Naive thymus-derived CD8-positive, alpha-beta T cell (primary cell): ENCODE measurements at places on chromosomes 5 and 9.

DNA sequence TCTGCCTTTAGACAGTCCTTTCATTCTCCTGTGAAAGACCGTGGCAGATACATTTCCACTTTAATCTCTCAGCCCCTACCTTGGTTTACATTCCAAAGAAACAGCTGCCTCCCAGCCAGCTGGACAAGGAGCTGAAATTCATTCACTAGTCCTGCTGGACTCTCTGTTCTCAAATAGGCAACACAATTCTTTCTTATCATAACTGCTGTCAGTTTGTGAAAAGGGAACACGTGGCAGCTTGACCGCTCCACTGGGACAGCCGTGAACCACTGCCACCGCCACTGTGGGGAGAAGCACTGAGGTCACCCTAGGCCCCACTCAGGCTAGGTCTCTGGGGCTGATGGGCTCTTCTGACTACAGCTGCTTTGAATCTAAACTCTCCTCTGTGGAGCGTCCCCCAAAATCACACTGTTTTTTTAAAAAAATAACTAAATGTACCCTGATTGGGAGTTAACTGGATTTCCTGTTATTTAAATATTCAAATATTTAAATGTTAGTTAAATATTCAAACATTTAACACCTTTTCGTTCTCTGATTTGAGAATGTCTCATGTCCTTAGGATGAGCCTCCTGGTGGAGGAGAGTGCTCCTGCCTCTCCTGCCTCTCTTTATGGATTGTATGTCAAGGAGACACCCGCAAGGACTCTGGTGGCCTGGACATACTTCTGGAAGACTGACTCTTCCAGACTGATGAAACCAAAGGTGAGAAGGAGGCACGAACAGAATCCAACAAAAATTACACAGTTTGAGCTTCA, 120.1 kb downstream of the BOD1 start:
- DNase-seq = no peak

GRCh38 chr5:37665889-37666288, 174.0 kb downstream of the GDNF start:
- no peak for DNase-seq

DNA sequence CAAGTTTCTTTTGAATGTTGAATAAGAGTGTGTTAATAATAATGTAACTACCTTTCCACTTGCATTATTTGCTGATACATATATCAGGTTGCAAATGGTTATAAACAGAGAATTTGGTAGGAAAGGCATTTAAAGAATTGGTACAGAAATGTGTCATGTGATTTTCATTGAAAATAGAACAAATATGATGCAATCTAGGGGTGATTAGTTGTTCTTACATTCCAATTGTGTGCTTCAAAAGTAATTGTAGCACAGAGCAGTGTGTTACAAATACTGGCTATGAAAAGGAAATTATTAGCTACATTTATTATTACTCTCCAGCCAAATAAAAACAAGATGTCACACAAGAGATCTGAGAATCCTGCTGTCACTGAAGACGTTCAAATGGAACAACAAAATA, 61.8 kb upstream of the PRDM9 start:
- no peak for DNase-seq

DNA sequence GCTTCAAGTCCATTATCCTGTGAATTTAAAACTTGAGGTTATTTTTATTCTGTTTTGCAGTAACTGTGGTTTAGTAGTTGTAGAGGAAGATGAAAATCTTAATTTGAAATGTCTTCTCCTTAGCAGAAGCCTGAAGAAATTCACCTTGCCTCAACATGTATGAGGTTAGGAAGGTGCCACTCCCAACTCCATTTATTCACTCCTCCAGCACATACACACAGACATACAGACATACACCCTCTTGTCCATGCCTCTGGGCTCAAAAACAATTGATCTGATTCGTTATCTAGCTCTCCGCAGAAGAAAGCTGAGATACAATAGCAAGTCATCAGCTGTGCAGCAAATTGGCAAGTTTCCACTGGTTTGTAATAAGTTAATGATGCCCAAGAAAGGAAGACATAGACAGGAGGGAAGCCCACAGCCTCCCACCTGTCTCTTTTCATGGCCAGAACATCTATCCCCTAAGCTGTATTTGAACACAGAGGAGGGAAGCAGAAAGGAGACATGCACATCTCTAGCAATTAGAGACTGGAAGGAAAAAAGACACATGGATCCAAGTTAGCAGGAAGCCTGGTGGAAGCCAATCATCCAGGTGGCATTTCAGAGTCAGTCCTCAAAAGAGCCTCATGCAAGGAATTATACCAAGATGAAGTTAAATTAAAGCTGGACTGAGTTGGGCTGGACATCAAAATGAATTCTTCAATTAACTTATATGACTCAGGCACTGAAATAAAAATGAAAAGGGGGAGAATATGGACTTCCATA, 257.9 kb downstream of the ASTN2 start:
- DNase-seq = no peak

DNA sequence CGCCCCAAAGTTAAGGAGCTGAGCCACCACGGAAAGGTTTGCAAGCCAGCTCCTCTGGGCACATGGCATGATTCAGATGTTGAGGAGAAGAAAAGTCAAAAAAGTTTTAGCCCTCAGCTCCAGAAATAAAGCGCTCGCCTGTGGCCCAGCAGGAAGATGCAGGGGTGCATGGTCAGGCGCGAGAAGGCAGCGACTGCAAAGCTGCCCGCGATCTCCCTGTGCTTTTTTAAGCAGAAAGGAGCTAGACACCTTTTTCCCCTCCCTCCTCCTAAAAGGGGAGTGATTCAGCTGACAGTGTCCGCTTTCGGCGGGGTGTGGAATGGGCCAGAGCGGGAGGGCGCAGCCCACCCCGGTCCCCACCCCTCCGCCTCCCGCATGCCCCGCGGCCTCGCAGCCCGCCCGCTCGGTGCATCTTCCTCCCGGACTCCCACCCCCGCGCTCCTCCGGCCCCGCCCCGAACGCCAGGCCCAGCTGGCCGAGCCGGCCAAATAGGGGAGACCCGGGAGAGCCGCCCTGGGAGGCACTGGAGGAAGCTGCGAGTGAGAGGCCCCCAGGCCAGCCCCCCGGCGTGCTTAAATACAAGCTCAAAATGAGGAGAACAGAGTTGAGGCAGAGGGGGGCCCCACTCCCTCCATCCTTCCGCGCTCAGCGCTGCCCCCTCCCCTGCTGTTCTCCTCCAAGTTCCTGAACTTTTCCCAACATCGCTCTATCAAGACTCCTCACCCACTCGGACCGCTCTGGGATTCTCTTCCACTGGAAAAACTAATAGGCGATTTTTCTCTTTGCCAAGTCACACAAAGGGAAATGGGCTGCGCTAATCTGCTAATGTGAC, at the start of gene ADAMTS12:
ADAMTS12 (minus strand) TSS at position 203 of the 832 bp plus-strand sequence; CDS start at position 69, 134 bp downstream.
- no peak for DNase-seq

GRCh38 chr5:40679148-40679912, 385 bp upstream of the PTGER4 start:
- DNase-seq = peak; percentile 88

DNA sequence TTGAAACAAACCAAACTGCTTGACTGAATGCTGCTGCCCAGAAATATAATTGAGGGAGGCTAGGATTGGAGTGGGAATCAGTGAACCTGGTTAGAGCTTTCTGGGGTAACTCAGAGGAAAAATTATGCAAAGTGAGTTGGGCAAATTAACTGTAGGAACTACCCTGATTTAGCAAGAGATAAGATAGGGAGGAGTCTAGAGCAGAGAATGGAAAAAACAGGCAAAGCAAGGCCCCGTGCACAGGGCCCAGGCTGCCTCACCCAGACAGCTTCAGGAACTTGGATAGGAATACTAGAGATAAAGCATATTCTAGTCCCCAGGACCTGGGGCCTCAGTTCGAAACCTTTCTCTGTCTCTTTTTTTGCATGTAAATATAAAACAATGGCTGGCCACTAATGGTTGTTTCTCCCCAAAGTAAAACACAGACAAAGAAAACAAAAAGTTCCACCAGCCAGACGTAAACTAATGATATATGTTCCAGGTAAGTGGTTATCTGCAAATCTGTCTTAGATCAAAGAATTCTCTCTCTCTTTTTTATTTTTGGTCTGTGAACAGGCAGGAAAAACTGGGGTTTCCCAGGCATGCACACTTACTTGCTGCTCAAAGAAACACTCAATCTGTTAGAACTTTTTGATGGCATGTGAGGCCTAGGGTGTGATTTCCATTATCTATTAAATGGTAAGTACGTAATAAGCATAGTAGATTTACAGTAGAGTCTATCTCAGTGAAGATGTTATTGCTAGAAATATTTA, 168.1 kb upstream of the MAP3K1 start:
- no peak for DNase-seq

DNA sequence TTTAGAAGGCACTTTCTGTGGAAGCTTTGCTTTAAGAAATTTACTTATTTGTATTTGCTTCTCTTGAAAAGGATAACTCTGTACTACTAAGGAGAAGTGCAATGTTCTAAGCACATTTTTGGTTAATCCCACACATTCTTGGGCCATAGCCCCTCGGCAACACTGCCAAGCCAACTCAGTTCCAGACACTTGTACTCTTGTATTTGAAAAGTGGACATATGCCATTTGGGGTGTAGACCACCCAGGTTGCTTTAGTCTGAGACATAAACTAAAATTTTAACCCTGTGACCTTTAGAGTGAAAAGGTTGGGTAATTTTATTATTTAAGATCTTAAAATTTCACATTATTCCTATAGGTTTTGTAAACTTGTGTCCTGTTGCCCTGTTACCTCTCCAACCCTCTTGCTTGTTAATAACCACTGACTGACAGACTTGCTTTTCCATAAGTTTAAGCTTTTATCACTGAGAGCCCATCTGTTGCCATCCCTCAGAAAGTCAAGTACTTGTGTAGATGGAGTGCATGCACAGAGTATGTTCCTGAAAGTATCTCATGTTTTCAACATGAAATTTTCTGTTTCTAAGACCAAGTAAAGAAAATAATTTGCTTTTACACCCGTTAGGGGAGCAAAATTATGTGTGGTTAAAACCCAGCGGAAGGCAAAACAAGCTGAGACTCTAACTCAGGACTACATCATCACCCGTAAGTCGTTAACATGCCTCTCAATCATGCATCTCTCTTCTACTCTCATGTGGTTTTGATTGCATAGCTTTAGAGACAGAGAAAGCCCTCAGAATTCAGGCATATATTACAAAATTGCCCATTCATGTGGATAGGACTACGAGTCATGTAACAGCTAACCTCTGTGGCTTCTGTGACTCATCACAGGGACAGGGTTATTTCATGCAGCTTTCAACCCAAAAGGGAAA, 117.3 kb downstream of the GDNF start:
- DNase-seq = no peak

DNA sequence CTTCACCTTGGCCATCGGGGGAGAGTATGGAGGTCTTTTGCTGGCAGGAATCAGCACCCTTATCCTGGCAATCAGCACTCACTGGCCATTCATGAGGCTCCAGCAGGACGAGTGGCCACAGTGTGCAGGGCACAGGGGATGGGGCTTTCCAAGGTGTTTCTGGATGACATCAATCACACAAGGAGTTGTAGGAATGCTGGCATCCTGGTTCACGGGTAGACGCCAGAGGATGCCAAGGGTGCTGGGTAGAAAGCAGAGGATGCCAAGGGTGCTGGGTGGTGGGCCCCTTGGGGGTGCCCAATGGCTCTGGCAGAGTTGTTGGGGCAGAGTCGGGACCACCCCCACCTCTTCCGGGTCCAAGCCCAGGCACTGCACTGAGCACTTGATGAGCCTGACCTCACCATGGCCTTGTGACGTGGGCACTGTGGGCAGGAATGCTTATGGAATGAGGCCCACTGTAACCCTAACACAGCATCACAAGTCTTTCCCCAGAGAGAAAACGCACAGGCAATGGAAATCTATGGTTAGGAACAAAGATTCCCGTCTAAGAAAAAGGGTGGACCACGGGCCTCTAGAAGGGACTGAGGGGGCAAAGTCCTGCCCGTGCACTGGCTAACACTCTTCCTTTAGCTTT, 29.1 kb downstream of the CEL start:
- no peak for DNase-seq

DNA sequence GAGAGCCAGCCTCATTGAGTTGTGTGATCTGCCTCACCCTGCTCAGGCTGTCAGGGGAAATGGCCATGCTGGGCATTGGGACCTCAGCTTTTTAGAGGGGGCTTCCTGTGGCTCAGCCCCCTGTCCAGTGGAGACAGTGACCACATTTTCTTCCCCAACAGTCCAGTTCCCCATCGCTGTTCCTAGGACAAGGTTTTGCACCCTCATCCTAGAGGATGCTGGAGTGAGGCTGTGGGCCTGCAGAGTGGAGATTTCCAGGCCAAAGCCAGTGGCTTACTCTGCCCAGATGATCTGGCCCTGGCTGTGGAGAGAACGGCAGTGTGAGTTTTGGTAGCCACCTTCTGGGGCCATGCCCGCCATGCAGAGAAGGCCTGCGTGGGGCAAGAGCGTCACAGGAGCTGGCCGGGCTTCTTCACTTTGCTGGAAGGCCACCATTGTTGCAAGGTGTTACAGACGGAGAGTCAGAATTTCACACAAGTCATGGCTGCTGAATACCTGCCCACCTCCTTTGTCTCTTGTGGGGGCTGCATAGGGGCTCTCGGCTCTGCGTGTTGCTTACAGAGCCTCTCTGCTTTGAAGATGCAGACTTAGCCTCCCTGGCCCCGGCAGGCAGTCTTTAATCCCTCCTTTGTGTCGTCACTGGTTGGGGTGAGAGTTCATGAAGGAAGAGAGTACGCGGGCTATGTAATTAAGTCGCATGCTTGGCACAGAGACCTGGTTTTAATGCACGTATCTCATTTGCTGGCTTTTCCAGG, 35.2 kb upstream of the PITX1 start:
- no peak for DNase-seq

DNA sequence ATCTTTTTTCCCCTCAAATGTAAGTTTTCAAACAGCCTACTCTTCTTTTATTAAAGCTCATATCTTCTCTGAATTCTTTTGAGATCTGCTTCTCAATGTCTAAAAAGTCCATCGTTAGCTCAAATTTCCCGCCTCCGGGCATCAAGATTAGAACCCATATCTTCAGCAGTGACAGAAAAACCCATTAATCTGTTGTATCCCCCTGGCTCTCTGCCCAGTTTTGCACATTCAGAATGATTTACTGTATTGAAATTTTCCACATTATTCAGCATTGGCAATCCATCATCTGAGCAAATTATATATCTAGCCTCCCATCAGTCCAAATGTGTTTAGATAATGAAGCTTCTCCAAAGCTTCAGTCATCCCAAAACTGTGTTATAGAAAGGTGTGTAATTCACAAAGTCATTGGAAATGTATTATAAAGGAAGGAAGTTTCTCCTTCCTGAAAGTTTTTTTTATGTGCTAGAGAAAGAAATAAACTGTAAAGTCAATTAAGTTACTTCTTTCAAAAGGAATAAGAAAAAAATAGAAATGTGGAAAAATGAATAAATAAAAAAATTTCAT, 849.9 kb downstream of the MAT2B start:
- DNase-seq = no peak

GRCh38 chr9:133050781-133051180, 11.0 kb upstream of the CEL start:
- no peak for DNase-seq

DNA sequence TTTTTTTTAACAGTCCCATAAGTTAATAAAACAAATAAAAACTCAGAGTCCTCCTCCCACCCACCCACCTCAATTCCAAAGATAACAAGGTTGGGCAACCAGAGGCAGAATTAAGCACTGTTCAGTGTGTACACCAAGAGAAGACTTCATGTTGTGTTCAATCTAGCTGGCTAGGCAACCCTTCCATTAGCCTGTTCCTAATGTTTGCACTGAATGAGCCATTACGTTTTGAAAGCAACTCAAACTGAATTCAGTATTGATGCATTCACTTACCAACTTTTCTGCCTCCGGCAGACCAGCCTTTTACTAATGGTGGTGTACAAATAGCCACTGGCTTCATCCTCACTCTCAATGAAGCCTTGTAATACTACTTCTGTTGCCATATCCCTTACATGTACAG, 47.5 kb downstream of the PBX3 start:
- DNase-seq = no peak
